ENCODE measurements at places on chromosomes 1 and 21.

- DNase-seq, result no peak
Measured at GRCh38 chr21:45361033-45361997, 43.6 kb upstream of the COL18A1 start.

DNA sequence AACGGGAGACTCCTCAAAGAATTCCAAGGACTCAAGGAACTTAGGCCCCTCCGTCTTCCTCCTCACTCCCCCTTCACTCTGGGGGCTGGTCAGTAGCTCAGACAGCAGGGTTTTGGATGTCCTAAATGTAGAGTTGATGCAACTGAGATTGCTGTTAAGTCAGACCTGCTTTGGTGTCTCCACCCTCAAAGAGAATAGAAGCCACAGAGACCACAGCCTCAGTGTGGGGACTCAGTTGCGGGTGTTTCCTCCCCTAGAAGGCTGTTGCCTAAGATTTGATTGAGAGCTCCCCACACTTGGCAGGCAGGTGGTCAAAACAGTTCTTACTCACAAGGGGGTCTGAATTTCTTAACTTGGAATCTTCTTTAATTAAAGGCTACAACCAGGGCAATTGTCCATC, 7.6 kb downstream of the MAN1C1 start:
- DNase-seq, result no peak

GRCh38 chr1:59361766-59362165, 64.9 kb downstream of the FGGY start:
- DNase-seq, result no peak

DNA sequence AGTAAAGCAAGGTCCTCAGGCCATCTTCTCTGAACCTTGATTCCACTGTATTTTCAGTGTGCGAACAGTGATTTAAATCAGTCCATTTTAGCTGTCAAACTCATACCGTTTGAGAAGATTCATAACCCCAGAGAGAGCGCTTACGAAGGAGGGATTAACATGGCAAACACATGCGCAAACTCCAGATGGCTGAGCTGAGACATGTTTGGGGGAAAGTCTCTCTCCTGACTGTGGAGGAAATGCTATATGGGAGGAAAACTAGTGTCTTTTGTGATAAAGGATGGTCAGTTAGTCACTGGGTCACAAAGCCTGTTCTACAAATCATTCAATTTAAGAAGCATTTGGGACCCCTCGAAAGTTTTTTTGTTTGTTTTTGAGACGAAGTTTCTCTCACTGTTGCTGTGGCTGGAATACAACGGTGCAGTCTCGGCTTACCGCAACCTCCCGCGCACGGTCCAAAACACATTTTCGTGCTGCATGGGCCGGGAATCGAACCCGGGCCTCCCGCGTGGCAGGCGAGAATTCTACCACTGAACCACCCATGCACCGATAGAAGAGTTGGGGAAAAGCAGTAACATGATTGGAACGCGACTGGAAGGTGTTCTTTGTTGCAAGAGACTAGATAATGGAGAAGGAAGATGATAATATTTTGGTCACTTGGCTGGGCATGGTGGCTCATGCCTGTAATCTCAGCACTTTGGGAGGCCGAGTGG, 58.4 kb upstream of the CXADR start:
- no peak for DNase-seq

Measured in cortex of kidney (tissue), 1 donor.